MV-4-11 (cell line): ENCODE measurements at places on chromosomes 12 and 14.

DNA sequence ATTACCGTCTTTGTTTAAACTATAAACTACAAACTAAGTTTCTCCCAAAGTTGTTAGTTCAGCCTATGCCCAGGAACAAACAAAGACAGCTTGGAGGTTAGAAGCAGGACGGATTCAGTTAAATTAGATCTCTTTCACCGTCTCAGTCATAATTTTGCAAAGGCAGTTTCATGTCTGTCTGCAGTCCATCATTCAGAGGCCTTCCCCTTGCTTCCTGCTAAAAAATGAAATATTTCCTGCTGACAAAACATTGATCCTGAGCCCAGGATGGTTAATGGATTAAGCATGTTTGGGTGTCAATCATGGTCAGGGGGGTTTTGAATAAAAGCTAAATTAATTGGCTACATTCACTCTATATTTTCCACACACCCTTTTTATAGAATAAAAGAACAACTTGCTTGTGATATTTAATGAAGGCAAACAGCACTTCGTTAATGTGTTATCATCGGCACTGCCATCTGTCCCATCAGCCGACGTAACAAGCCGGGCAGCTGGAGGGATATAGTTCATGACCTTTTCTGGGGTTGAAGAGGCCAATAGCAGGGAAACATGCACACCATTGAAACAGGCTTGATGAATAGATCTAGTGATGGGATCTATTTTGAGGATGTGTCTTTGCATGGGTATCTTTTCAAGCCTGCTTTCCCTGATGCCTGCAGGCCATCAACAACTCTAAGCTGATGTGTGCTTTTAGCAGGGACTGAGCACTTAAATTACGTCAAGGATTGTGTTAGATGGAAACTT lies 521.3 kb upstream of the TMEM132C start:
- DNase-seq: peak; percentile 31

GRCh38 chr12:65715961-65716360 lies 108.3 kb upstream of the HMGA2 start:
- no peak for DNase-seq

DNA sequence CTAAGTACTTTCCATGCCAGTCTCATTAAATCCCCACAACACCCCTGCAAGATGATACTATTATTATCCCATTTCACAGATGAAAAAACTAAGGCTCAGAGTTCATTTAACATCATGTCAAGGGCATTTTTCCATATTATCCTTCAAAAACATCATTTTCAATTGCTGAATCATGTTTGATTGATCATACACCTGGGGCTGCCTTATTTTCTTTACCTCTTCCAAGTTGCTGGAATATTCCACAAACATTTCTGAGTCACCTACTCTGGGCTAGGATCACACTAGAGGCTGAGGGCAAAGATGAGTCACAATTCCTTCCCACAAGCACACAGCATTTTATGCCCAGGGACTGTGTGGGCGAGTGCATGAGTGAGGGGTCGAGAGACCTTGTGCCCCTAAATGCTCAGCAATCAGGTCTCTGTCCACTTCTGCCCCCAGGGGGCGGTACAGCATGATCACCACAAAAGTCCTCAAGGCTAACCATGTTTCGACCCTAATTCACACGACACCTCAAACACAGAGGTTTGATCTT lies 14.1 kb upstream of the TMEM119 start:
- DNase-seq: peak; percentile 36

GRCh38 chr14:106787626-106788025 lies 1261.2 kb downstream of the TMEM121 start:
- DNase-seq: peak; percentile 15

- DNase-seq: no peak
Measured at GRCh38 chr12:107645630-107646333, 39.8 kb upstream of the PWP1 start.

- DNase-seq: peak; percentile 42
Measured at GRCh38 chr14:89504091-89504490, 87.1 kb upstream of the FOXN3 start.

- no peak for DNase-seq
Measured at GRCh38 chr14:74275241-74275841, 27.4 kb downstream of the ABCD4 start.

DNA sequence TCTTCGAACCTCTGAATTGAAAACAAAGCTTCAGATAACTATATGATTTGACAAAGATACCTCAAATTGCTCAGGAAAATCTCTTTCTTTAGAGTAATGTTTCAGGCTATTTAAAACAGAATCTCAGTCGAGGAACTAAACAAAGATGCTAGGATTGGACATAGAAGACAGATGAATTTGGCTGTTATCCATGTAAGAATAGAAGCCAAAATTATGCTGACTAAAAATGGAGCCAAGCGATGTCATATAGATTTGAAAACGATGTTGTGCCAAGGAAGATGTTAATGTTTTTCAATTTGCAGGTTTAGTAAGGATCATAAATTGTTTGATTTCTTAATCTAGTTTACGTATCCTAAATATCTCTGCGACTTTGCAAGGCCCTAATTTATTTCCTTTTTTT lies 295.9 kb downstream of the FOXG1 start:
- DNase-seq: no peak

DNA sequence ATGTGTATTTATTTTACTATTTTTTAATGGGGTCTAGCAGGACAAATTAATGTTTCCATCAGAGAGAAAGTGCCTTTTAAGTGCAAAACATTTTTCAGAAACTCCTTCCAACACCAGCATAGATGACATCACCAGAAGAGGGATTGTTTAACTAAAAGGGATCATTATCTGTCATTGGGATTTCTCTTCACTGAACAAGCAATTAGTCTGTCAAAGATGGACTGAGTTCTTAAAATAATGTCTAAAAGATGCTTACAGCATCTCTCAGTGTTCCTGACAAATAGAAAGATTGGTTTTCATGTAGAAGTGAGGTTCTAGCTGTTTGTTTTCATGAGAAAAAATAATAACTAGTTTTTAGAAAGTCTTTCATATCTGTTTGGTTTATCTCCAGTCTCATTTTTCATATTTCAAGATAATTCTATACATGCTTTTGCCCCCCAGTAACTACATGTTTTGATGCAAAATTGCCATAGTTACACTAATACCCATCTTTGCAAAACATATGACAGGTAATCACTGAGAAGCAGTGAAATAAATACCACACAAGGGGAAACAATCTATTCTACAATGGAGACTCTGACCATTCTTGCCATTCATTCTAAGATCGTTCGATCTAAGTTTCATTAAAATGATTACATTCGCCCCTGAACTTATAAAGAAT lies 850.3 kb downstream of the GALC start:
- DNase-seq: no peak

- DNase-seq: no peak
Measured at GRCh38 chr12:1666215-1666614, 24.7 kb upstream of the ADIPOR2 start.

- no peak for DNase-seq
Measured at GRCh38 chr14:62308891-62309290, 546.7 kb downstream of the SNAPC1 start.

GRCh38 chr12:24625103-24625502 lies 323.8 kb downstream of the BCAT1 start:
- DNase-seq: no peak

GRCh38 chr12:131923260-131923659 lies 5.8 kb upstream of the PUS1 start:
- DNase-seq: no peak

DNA sequence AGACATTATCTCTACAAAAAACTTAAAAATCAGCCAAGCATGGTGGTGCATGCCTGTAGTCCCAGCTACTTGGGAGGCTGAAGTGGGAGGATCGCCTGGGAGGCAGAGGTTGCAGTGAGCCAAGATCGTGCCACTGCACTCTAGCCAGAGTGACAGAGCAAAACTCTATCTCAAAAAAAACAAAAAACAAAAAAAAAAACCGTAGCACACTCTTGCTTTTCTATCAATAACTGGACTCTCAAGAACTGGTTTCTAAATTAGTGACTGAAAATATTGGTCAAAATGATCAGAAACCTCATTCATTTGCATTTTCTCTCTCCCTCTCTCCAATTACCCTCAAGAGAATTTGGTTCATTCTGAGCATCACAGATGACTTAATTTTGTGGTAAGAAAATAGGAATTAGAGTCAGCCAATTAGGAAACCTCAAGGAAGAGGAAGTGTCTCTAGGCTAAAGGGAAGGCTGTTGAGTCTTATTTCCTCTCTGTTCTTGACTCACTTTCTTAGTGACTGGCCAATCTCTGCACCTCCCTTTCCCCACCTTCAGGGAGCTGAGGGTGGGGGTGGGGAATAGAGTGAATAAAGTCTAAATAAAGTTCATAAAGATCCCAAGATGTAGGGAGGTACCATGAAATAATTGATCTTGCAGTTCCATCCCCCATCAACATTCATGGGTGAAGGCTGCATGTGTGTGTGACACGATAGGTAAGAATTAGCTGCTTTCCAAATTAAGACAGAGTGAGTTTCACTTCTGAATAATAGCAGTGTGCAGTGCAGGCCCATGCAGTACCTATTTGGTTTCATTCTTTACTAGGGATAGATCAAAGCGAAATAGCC lies 6.8 kb upstream of the PSMA6 start:
- DNase-seq: peak; percentile 97

DNA sequence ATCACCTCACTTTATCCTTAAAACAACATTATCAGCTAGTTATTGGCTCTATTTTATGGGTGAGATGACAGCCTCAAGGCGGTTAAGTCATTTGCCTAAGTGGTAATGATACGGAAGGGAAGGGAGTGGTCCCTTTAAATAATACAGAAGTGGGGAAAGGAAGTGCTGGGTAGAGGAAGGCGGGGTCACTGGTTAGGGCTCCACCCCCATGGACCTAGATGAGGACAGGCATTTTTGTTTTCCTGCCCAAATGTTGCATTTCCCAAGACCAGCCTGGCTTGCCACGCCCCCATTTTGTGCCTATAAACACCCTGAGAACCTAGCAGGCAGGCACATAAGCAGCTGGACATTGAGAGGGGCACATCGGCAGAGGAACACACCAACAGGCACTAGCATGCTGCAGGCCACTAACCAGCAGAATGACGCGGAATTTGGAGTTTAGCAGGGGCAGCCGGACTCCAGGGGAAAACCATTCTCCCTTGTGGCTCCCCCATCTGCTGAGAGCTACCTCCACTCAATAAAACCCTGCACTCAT lies 100.9 kb downstream of the EPS8 start:
- DNase-seq: peak; percentile 95

- DNase-seq: no peak
Measured at GRCh38 chr12:97048421-97049035, 141.5 kb downstream of the NEDD1 start.

DNA sequence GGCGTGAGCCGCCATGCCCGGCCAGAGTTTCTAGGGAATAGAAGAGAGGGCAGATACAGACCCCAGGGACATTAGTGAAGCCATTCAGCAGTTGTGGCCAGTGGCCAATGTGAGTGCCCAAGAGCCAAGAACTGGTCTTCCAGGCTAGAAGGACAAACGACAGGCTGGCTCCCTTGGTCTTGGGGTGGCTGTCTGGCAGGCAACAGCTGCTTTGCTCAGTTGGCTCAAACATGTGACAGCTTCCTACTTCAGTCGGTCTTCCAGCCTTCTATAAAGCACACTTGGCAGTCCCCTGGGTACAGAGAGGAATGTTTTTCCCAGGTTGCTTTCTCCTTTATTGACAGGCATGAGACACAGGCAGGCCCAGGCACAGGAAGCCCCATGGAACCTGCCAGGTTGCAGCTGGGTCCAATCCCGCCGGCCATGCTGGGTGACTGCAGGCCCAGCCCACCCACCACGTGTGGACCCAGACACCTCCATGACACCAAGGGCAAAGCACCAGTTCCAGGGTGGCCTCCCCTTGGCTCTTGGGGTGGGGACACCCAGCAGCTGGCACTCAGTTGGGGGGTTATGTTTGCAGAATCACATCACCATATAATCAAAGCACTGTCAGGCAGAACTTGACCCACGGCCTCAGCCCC lies 15.4 kb downstream of the CHGA start:
- DNase-seq: no peak

DNA sequence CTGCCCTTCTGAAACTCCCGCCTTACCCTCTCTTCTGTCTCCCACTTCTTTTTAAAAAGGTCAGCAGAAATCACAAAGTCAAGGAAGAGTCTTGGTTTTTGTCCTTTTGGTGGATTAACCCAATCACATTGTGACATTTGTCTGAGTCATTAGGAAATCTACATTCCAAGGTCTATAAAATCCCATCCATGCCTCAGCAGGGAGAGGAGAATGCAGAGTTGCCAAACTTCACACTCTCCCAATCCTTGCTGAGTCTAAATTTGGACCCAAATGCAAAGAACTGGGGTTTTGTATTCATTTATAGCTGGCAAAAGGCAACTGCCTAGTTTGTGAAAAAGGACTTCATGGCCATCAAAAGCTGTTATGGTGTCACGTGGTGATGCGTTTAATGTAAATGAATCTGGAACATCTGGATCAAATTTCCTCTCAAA lies 67.9 kb downstream of the TMEM30B start:
- no peak for DNase-seq

DNA sequence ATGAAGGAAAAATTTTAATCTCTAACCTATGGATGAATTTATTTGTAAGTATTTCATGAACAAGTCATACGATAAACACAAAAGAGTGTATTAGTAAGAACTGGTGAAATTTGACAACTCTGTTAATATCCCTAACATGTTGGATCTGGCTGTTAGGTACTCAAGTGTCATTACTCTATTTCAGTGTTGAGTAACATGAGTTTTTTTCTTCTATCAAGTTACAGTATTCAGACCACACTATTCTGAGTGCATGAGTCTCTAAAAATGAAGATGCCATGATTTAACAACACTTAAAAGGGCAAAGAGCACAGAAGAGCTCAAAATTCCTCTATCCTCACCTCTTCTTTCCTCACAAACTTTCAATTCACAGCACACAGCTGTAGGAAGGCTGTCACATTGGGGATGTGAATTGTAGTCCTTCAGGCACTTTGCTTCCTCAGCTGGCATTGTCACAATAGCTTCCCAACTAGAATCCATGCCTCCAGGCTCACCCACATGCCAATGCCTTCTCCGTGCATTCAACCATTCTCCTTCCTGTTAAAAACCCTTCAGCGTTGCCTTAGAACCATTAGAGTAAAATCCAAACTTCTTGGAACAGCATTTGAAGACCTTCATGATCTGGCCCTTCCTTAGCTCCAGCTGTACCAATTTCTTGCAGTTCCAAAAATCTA lies 73.7 kb upstream of the DBX2 start:
- DNase-seq: no peak

DNA sequence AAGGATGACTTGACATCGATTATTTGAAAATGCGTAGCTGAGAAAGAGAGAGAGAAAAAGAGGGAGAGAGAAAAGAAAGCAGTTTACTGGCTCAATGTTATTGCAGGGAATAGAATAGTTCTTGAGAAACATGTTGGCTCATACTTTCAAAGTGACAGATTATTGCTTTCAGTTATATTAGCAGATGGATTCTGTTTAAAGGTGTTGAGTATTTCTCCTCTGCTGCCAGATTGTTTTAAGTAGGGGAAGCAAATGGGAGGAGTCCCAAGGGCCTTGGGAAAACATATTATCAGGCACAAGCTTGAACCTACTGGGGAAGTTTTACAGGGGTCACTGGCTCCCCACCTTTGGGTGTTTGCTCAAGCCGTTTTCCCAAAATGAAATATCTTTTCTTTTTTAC lies 203.8 kb upstream of the SRRM4 start:
- DNase-seq: no peak

DNA sequence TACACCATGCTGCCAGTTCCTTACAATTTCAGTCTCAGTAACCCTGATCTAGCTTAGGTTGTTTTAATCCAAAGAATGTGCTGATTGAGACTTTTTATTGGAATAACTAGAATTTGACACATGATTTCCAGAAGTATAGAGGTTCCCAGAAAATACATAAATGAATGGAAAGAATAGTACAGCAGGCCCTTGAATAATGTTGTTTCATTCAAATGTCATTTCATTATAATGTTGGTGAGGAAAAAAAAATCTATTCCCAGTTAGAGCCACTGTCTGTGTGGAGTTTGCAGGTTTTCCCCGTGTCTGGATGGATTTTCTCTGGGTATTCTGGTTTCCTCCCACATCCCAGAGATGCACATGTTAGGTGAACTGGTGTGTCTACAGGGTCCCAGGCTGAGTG lies 273.5 kb upstream of the GARIN6 start:
- no peak for DNase-seq
